ENCODE measurements at places on chromosomes 4 and X. TPM values are rescaled to one million over a fixed set of nuclear protein-coding genes. Genes with fewer than 3 reads are reported as not detected.

GRCh38 chr4:38154681-38155588 is 194.7 kb downstream of the PTTG2 start:
- no peak overlapping the region for H3K4me3 ChIP-seq
- DNase-seq, result peak; percentile 84
- H3K27me3 ChIP-seq, result no peaks in the 10 kb centered on the region
- no peaks in the 10 kb centered on the region for H3K36me3 ChIP-seq
- peak overlapping the region; percentile 91 for H3K27ac ChIP-seq

The SRPX2 gene
- total RNA-seq, result 4.4 TPM

The SMR3B gene
- total RNA-seq, result not detected

DNA sequence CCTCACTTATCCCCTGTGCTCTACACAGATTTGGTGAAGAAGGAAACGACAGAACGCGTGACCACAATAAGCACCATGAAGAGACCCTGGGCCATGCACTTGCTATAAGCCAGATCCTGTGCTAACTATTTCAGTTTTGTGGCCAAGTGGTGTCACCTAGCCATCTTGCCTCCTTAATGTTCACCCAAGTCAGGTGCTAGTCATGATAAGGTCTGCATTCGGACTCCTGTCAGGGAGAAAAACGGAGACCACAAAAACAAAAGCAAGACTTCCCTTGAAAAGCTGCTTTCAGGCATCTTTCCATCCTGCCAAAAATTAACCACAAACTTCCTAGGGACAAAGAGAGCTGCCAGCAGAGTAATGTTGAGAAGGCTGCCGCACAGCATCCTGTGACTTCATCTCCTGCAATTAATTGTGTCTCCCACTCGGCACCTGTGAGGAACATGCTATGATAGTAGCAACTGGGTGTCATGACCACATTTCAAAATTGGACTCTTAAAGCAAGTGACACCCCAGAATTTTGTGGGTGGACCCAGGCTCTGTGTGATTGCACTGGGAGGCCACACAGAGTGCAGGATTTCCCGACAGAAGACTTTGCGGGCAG is 8.8 kb upstream of the IDS start:
- H3K4me3 ChIP-seq, result no peak overlapping the region
- H3K4me1 ChIP-seq, result no peaks in the 10 kb centered on the region
- no peak for DNase-seq

The FAM47E gene
- 4.8 TPM for total RNA-seq

GRCh38 chr4:113979148-113979904 is at the start of gene ARSJ:
TSS of gene ARSJ (minus strand) at chr4:113979647. CDS start at chr4:113978834, 813 bp downstream.
- no peaks in the 10 kb centered on the region for H3K36me3 ChIP-seq
- H3K4me3 ChIP-seq, result peak within 1 kb of the TSS; percentile 68
- H3K4me1 ChIP-seq, result no peaks in the 10 kb centered on the region

DNA sequence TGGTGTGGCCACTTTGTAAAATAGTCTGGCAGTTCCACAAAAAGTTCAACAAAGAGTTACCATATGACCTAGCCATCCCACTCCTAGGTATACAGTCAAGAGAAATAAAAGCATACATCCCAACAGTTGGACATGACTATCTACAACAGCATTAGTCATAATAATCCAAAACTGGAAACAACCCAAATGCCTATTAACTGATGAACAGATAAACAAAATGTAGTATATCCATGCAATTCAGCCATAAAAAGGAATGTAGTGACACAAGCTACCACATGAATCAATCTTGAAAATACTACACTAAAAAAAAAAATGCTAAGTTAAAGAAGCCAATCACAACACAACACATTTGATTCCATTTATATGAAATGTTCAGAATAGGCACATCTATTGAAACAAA is 16.1 kb downstream of the MED14 start:
- no peaks in the 10 kb centered on the region for H3K27me3 ChIP-seq
- H3K4me3 ChIP-seq, result no peak overlapping the region
- H3K27ac ChIP-seq, result no peak overlapping the region

Data from colonic mucosa (tissue), 4 donors.